ENCODE measurements at places on chromosomes 1 and 21.

- DNase-seq: no peak
Measured at GRCh38 chr1:5986018-5986417, 6.2 kb downstream of the NPHP4 start.

DNA sequence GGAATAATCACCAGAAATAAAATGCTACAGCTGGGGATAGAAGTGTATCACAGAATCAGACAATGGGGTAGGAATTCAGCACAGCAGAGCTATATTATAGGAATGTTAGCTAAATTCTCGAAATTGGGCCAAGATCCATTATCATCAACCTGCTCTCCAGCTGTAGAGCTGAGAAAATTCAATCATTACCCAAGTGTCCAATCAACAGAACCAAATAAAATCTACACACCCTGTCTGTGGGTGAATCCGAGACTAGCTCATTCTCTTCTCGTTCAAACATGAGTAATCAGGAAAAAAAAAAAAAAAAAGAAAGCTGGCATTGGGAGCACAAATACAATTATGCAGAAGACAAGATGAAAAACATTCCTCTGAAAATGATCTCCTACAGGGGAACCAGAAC, 119.2 kb downstream of the CDC7 start:
- DNase-seq: no peak

GRCh38 chr1:204513117-204513716, 3.0 kb upstream of the MDM4 start:
- DNase-seq: no peak

- no peak for DNase-seq
Measured at GRCh38 chr1:214075999-214076707, 88.4 kb downstream of the PROX1 start.

DNA sequence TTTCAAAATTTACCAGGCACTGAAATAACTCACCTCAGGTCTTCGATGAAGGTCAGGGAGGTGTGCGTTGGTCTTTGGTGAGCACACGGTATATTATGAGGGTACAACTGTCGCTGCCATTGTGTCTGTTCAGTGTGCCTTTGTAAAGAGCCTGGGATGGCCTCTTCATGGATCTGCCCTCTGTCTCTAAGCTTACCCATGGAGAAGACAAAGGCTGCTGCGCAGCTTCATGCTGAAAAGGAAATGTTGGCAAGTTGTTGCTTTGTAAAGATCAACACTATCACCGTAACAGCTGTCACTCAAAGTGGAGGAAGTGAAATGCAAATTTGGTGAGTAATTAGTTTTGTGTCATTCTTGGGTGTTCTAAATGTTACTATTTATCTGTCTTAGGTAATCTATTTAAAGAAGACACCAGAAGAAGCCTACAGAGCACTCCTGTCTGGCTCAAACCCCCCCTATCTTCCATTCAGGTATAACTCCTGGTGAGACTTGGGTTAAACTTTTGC, 71.6 kb downstream of the CDC14A start:
- no peak for DNase-seq

GRCh38 chr1:42210421-42211133, 46.0 kb upstream of the GUCA2A start:
- peak; percentile 33 for DNase-seq
